M059J (cell line): ENCODE measurements at places on chromosomes 2 and 18.

- peak; percentile 74 for DNase-seq
Observed at GRCh38 chr2:134446383-134447017, 192.6 kb downstream of the MGAT5 start.

DNA sequence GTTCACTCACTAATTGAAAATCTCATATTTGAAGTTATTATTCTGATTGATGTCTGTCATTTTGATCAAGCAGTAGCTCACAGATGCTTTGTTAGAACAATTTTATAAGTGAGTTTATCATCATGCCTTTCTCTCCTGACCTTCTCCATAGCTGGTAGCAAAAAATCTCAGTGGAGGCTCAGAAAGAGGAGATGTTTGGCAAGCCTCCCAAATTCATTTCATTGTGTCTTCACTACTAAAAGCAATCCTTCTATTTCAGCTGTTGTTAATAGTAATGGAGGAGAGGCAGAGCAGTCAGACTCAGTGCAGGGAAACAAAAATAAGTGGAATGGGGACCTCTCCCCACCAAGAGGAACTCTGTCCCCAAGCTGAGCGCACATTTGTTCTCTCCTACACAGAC, 2127.8 kb upstream of the CELF4 start:
- DNase-seq: no peak

DNA sequence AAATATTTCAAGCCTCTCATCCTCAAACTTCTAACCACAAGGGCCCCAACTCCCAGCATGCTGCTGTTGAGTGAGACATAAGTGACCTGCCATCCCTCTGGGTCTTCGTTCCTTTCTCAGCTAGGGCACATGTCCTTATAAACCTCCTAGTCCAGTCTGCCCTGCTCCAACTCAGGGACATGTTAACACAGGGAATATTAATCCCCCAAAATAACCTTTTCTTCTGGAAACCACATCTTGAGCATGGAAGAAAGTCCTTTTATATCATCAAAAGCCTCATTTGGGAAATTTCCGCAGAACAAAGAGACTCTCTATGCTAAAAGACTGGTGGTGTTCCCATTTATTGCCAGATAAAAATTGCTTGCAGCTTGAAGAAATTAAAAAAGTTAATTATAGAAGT, 14.4 kb downstream of the TNP1 start:
- DNase-seq: no peak

DNA sequence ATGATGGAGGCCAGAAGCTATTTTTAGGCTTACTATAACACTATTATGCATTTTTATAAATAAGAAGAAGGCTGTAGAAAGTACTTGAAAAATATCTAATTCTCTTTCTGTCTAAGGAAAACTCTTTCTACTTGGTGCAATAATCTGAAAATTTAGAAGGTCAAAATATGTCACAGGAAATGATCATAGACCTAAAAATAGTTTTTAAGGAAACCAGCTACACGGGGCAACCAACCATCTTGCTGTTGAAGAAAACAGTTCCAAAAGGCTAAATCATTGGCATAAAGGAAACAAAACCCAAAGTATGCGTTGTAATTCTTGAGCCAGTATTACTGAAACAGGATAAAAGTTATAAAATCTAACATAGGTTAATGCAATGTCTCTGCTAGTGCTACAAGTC, 40.2 kb downstream of the SOCS6 start:
- no peak for DNase-seq

DNA sequence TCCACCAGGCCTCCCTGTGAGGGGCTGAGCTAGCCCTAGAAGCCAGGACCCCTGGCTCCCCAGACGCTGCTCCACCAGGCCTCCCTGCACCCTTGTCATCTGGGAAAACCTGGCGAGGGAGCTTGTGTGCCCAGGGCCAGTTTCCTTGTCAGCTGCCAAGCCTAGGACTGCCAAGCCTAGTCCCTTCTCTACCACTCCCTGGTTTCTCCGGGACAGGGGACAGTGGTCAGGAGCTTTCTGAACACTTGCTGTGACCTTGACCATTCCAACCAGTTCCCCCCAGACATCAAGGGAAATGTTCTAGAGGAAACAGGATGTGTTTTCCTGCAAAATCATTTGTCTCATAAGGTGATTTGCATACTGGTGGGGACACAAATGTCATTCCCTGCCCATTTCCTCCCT, 41.3 kb upstream of the MRPL33 start:
- DNase-seq: no peak
